ENCODE measurements at places on chromosomes 5 and 9.

DNA sequence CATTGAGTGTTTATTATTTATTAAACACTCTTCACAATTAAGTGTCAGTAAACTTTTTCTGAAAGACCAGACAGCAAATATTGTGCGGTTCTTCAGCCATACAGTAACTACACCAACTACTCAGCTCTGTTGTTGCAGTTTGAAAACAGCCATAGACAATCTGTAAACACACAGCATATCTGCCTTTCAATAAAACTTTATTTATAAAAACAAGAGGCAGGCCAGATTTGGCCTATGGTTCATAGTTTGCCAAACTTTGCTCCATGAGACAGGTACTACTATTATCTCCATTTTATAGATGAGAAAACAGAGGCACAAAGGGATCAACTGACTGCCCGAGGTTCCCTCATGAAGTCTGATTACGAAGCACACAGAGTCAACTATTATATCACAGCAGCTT, 11.5 kb downstream of the ADAMTS12 start:
- DNase-seq: no peak

GRCh38 chr9:8857068-8857925, 1057.7 kb upstream of the DMAC1 start:
- peak; percentile 28 for DNase-seq

DNA sequence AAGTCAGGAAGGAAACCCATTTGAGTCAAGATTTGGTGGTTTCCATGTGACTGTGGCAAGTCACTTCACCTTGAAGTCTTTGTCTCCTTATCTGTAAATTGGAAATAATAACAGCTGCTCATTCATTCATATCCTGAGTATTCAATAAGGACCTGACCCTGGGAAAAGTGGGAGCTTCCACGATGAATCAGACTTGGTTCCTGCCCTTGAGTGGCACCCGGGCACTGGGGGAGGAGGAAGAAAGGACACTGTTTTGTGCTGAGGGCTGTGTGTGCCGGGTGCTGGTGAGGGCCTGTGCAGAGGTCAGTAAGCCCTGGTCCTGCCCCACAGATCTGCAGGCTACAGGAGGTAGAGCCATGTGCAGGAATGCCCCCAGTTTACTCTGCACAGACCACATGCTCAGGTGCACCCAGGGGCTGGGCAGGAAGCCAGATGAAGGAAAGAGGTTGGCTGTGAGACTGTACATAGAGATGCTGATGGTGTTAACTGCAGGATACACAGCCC, 6.8 kb downstream of the NDST1 start:
- DNase-seq: no peak

DNA sequence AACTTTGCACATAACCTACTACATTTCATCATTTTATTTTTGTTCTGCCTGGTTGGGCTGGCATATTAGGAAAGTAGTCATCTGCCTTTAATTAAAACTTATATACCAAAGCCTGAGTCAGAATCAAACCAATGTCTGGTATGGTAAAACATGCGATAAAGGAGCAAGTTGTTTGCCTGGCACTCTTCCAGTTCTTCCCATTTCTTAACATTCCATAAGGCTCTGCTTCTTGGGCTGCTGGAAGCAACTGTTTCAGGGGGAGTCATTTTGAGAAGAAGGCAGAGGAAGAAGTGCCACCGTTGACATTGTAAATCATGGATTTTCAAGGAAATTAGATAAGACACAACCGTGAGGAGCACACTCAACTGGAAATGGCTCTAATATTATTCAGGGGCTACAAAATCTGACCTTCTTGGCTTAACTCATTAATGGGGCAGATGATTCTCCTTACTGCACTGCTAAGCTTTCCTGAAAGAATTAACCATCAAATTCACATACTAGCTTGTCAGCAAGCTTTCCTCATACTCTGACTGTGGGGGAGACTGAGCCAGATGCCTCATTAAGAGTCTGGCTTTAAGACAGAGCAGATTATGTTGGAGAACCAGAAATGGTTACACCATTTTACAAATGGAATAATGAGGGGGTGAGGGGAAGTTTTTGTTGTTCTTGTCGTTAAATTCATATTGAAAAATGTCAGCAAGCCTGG, 391.0 kb downstream of the TMEM232 start:
- no peak for DNase-seq

- DNase-seq: no peak
These were observed 444.7 kb downstream of the ANXA1 start for GRCh38 chr9:73596321-73596720.

- DNase-seq: peak; percentile 63
These were observed 27.1 kb upstream of the SLC6A19 start for GRCh38 chr5:1174122-1174936.

DNA sequence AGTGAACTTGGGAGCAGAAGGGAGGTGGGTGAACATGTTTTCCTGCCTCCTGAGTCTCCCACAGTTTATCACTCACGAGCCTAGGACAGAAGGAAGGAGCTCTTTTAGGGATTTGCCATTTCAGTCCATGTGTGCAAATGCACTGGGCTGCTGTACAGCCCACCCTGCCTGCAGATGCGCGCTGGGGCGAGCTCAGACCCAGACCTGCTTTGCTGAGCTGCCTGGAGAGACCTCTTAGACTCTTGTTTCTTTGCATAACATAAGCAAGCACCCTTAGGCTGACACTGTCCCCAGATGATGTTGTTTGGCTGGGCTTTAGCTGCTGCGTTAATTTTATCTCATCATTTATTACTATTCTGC, 199.0 kb downstream of the CACNA1B start:
- DNase-seq: no peak

GRCh38 chr5:174733836-174734235, 9.5 kb downstream of the MSX2 start:
- DNase-seq: no peak

DNA sequence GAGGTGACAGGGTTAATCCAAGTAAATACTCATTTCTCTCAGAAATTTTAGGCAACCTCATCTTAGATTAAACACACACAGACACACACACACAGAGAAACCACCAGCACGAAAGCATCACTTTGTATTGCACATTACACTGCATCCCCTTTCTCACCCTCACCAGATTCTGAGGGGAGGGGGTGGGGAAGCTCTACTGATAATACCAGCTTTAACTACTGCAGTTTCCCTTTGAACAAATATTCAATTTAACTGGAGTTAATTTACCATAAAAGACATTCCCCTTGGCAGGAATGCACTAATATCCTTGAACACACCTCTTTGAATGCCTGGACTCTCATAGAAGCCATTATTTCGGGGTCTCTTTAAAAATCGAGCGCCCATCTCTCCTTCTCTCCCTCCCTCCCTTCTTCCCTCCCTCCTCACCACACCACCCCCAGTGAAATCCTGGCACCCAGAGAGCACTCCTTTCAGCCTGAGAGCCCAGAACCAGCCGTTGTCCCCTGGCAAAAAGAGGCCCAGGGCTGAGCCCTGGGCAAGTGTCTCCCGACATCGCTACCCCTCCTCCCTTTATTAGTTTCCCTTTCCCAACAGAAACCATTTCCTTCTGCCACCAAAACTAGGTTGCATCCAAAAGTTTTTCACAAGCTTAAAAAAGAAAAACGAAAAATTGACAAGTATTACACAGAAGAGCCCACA, 2.8 kb upstream of the NFIB start:
- no peak for DNase-seq

DNA sequence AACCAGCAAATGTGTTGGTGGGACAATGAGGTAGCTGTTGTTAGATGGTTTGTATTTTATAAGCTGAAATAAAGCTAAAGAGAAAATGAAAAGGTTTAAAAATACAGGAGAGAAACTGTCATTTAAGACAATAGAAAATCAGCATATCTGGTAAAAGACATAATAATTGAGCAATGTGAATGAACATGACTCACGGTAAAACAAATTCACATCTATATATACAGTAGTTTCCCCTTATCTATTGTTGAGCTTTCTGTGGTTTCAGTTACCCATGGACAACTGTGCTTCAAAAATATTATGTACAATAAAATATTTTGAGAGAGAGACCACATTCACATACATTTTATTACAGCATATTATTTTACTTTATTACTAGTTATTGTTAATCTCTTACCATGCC, 1649.8 kb downstream of the EFNA5 start:
- no peak for DNase-seq

DNA sequence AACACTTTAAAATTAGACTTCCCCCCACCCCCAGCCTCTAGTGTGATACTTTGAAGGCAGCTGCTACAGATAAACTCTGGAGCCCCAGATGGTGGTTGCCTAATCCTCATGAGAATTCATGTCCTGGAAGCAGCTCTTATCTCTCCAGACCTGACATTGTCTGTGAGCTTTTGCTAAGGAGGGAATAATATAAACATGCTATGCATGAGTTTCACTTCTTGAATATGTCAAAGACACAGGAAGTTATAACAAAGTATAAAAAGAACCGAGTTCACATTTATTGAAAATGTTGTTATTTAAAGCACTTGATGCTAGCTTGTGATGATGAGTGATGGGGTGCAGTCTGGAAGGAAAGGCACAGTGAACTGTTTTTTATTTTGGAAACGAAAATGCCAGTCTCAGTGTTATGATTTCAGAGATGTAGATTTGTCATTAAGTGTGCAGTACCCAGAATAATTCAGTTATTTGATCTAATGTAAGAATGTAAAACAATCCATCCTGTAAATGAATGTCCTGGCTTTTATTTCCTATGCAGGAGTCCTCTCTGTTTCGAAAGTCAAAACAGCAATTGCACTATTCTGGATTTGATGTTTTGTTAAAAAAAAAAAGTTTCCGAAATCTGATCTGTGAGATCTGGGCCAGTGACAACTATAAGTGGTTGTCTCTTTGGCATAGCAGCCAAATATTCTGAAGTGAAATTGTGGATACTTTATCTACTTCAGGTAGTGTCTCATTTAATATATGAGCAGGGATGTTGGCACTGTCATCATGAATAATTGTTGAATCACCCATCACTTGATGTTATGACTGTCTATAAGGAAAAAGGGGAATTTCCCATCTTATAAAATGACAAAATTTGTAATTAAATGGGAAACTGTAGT, 77.0 kb downstream of the ZCCHC7 start:
- peak; percentile 22 for DNase-seq

- no peak for DNase-seq
These were observed 41.6 kb downstream of the XRCC4 start for GRCh38 chr5:83118976-83119375.

GRCh38 chr9:16602494-16602893, 268.0 kb downstream of the BNC2 start:
- no peak for DNase-seq

DNA sequence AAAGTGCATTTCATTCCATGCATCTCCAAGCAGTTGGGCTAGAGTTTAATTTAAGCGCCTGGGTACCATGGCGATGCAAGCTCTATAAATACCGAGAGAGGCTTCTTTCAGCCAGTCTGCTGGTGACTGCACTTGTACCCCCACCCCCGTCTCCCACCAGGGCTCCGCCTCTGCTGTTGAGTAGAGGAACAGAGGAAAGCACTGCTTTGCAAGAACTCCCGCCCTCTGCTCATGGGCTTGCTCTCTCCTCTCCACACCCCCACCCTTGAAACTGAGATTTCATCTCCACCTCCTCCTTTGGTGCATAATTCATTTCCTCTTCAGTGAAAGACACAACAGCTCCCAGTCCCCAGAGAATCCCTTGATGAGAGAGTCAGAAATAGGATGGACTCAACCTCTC, 5.1 kb upstream of the WWC1 start:
- DNase-seq: no peak

DNA sequence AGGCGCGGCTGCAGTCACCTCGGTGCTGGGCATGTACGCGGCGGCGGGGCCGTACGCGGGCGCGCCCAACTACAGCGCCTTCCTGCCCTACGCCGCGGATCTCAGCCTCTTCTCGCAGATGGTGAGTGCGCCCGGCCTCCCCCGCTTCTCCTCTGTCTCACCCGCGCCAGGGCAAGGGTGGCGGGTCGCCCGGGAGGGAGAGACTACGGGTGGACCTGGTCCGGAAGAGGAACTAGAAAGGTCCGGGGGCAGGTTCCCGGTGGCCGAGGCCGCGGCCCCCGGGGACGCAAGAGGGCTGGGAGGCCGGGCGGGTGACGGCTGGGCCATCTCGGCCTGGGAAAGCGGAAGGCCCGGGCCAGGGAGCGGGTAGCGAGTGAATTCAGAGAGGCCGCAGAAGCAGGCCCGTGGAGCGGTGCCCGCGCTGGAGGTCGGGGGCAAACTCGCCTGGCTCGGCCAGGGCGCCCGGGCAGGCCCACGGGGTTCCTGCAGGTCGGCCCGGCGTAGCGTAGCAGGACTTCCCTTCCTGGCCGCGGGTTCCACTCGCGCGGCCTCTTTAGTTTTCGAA, 711 bp downstream of the IRX1 start:
- DNase-seq: no peak

GRCh38 chr9:22240619-22241018, 206.0 kb upstream of the DMRTA1 start:
- DNase-seq: peak; percentile 35

DNA sequence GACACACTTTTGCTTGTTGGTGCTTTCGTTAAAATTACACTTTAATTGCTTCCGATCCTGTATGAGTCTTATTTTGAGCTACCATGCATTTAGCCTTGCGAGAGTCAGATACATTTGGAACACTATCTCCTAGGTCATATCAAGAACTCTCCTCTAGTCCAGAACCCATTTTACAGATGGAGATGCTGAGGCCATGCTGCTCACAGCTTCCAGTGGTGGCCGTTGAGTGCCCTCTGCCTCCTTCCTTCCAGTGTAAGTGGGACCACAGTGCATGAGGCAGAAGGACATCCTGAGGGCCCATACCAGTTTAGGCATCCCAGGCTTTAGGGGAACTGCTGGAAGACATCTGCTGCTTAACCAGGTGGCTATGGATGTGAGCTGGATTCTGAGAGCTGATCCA, 6.9 kb downstream of the CCNI2 start:
- DNase-seq: no peak

- DNase-seq: no peak
These were observed 58.0 kb upstream of the SPATA31C2 start for GRCh38 chr9:88196142-88196790.

DNA sequence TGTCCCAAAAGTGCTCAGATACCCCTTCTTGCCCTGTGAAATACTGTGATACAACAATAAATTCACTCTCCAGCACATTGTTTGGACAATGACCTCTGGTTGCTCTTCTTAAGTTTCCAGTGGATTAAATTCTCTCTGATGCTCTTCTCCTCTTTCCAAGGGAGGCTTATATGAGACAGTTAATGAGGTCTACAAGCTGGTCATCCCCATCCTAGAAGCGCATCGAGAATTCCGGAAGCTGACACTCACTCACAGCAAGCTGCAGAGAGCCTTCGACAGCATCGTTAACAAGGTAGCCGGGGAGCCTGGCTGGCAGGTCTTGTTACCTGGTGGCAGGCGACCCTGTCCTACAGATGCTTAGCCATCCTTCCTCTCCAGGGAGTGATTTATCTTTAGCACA, 226.5 kb downstream of the DOCK8 start:
- DNase-seq: no peak

DNA sequence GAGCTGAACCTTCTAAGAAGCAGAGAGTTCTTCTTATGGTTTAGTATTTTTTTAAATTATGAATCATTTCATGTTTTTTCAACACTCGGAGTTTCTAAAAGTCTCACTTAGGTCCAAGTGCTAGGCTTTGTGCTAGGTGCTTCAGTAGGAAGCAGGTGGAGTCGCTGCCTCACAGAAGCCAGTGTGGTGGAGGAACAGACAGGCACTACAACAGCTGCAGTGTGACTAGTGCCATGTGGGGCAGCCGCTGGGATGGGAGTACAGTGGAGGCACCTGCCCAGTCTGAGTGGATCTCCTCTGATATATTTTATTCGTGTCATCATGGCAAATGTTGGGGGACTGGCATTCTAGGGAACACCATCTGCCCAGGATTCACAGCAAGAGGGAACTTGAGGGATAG, 15.3 kb downstream of the PCDHGC5 start:
- peak; percentile 15 for DNase-seq
